Pulmonary artery endothelial cell (primary cell): ENCODE measurements at places on chromosomes 1 and 21.

GRCh38 chr1:232317350-232317749 is 312.6 kb downstream of the SIPA1L2 start:
- DNase-seq: no peak

GRCh38 chr1:167094690-167095089 is 815 bp downstream of the STYXL2 start:
- no peak for DNase-seq

- DNase-seq: no peak
These were observed 29.7 kb downstream of the MYSM1 start for GRCh38 chr1:58670181-58670580.

- no peak for DNase-seq
These were observed 184.9 kb downstream of the NCAM2 start for GRCh38 chr21:21183092-21183491.

DNA sequence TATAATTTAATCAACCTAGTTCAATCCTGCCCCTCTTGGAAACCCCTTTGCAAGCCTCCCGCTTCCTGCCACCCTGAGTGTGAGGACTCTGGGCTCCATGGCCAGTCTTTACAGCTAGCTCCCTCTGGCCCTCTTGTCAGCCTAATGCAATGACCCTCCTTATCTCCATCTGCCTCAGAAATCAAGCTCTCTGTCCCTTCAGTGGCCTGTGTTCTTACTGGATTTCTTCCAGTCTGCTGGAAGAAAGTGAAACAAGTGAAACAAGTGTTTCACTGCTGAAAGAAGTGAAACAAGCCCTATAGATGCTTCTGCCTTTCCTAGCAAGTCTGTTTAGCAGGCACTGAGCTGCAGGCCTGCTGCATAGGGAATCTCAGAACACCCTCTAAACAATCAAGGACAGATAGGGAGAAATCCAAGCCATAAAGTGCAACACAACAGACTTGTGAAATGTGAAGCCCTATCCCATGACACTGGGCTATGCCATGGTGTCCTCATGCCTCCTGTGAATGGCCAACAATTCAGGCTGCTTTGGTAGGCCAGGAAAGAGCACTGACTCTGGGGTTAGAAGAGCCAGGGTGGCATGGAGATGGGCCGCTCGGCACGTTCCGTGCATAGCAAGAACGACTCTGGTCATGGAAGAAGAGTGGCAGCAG is 55.9 kb downstream of the FAM163A start:
- DNase-seq: no peak

DNA sequence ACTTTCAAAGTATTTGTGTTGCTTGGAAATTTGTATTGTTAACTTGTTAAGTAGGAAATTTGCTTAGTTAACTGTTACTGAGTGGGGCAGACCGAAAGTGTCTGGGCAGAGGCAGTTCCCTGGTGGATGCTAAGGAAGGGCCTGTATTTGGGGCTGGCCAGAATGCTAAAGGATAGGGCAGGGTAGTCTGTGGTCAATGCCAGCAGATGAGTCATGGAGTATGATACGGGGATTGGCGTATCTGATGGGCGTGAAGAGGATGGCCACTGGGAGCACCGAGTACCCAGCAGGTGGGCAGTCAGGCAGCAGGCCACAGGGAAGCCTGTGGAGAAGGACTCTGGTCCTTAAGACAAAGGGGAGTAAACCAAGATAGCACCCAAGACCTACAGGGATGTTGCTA is 46.6 kb upstream of the SCAF4 start:
- DNase-seq: no peak

DNA sequence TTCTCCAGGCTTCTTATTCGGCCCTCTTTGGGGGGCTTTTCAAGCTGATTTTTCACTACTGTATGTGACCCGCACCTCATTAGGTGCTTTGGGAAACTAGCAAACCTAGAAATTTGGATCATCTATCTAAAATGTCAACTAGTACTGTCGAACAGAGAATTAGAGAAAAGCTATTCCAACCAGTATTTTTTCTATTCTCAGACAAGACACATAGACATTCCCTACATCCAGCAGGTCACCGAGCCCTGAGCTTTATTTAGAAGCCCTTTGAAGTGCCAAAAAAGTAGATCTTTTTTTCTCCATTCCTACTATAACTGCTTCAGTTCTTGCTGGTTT is 310 bp upstream of the SSR2 start:
- no peak for DNase-seq

- no peak for DNase-seq
These were observed 324.0 kb upstream of the VAMP3 start for GRCh38 chr1:7447093-7447492.

GRCh38 chr1:220943319-220943996 is 64.2 kb downstream of the HLX start:
- DNase-seq: no peak

- DNase-seq: no peak
These were observed 262.9 kb downstream of the RHOU start for GRCh38 chr1:228998179-228998578.

DNA sequence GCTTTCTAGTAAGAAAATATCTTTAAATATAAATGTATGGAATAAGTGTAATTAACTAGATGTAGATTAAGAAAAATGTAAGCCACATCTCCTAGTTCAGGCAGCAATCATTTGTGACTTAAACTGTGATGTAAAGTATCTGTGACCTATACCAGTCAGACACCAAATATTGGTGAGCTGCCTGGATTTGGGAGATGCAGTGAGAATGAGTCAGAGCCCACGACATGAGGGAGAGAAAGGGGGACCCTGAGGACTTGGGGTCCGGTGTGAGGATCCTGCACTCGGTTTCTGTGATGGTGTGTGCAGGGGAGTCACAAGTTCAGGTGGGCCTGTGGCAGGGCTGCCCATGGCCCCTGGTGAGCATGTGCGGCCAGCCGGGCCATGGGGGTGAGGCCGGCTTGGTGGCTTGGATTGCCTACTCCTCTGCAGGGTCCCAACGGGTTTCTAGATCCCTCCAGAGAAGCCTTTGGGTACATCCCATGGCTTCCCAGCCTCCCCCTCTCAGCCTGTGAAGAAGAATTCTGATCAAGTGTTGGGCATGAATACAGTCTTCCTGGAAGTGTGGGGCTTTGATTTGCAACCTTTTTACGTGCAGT is 19.0 kb upstream of the ABCG1 start:
- no peak for DNase-seq

GRCh38 chr1:114428083-114428754 is 82.8 kb downstream of the TRIM33 start:
- DNase-seq: no peak

DNA sequence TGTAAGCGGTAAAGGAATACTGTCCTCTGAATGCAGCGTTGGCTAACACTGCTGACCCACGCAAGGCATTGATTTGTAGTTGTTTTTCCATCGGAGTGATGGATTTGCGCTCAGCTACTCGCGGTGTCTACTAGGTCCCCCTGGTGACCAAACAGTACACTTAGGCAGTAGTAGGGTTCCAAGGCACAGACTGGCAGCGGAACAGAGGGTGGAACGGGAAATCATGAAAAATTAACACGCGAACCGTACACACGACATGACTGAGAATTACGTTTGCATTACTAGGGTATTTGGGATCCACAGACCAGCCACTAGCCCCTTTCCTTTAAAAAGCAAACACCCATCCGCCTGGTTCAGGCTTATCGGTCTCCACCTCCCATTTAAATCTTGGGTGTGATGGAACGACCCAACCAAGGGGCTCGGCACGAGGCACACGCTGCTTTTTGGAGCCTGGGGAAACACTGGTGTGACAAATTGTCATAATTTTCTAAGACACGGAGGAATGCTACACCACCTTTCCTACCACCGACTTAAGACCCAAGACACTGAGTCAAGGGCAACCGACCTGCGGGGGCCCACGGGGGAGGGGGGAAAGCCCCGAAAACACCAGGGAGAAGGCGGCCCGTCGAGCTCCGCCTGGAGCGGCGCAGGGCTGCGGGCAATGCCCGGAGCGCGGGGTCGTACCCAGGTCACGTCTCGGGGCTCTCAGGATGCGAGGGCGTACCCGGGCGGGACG is 699 bp downstream of the DIPK1A start:
- peak; percentile 35 for DNase-seq

- DNase-seq: peak; percentile 73
These were observed 10.9 kb upstream of the ALDH4A1 start for GRCh38 chr1:18913065-18913835.

- no peak for DNase-seq
These were observed 13.8 kb upstream of the CAMTA1 start for GRCh38 chr1:6771441-6771769.

DNA sequence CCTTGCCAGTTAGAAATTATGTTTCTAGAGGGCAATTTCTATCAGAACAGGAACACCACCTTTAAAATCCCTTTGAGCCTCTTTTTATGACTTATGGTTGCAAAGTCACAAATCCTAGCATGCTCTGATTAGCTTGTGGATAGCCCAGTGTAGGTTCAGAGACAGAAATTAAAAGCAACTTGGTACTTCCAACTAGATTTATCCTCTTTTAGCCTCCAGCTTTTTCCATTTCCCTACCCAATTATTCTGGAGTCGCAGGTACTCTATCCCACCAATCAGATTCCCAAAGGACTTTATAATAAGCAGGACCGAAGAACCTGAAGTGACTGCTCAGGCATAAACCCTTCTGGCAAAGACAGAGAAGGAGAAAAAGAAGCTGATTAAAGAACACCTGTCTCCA is 33.4 kb upstream of the LRRC53 start:
- DNase-seq: no peak

GRCh38 chr1:5938101-5938646 is 54.1 kb downstream of the NPHP4 start:
- no peak for DNase-seq

GRCh38 chr1:156437037-156437867 is 63.3 kb downstream of the MEF2D start:
- no peak for DNase-seq

DNA sequence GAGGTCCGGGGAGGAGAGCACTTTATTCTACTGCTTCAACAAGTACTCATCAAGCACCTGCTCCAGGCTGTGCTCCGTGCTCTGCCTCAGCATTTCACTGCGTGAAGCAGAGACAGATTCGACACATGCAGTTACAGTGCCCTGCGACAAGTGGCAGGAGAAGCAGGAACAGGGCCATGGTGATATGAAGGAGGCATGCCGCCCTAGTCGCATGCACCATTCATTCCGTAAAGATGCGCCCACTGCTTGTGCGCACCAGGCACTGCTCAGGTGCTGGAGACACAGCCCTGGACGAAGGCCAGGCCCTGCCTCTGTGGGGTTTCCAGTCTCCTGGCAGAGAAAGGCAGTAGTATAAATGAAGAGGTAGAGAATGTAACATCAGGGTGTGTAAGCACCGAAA is 206.6 kb downstream of the HIVEP3 start:
- DNase-seq: no peak

GRCh38 chr1:233440951-233441401 is 113.5 kb downstream of the MAP3K21 start:
- DNase-seq: no peak

DNA sequence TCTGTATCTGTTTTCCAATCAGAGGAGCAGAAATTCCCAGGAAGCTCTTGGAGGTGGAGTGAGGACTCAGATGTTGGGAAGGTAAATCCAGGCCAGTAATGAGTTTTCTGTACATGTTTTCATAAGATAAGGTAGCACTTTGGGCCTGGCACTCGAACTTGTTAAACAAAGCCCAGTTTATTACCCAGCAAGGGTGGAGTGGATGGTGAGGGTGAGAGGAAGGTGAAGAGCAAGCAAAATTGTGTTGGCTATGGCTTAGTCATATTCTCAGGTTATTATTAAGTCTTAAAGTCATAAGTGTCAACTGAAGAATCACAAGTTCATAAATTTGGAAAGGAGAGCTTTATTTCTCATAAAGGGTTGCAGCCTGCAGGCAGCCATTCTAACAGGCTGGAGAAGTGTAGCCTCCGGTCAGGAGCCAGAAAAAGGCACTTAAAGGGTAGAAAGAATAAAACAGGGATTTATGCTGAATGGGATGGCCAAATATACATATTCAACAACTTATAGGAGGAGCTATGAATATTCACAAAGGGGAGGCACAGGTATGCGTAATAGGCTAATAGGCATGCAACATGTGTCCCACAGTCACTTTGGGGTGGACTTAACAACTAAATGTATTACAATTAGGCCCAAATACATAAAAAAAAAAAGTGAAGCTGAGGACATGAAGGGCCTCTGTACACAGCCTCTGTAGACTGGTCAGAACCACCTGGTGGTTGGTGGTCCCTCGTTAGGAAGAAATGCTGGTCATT is 523.9 kb downstream of the LMO4 start:
- no peak for DNase-seq

DNA sequence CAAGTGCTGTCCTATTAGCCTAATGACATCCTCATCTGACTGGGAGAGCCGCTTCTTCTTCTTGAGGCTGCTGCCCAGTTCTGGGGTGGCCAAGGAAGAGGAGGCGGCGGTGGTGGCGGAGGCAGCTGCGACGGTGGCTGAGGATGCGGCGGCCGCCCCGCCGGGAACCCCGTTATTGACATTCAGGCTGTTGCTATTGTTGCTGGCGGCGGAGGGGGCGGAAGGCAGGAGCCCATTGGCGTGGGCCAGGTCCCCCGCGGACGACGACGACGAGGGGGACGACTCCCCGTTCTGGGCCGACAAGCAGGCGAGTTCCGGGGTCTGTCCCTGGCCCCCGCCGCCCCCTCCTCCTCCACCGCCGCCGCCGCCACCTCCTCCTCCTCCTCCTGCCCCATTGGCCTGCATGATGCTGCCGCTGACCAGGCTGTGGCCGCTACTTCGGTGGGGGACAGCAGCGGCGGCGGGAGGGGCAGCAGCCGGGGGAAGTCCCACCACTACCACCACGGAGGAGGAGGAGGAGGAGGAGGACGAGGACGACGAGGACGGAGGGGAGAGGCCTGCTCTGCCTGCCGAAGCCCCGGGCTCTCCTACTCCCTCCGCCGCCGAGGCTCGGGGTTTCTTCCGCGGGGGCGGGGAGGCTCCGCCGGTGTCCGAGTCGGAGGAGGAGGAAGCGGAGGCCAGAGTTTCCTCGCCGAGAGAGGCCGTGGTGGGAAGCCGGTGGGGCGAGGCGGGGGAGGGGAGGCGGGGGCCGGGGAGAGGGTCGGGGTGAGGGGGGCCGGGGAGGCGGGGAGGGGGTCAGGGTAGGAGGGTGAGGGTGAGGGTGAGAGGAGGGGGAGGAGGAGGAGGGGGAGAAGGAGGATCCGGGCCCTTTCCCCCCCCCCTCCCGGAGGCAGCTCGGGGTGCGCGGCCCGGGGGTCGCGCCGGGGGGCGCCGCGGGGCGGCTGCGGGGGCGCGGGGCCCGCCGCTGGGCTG is 610 bp downstream of the WDR26 start:
- no peak for DNase-seq
